ENCODE measurements at places on chromosomes 13 and 19.

DNA sequence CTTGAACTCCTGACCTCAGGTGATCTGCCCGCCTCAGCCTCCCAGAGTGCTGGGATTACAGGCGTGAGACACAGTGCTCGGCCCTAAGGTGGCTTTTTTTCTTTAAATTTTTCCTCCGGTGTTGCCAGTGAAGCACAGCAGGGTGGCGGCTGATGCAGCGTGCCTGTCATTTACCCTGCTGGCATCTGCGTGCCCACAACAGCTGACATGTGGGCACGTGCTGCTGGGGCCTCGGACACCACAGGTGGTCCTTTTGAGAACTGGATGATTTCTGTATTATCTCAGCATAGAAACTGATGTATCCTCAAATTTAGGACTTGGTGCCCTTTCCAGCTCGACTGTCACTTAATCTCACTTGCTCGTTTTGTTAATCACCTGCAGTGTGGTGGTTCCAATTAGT is 31.2 kb upstream of the TEX29 start:
- no peak for DNase-seq

GRCh38 chr13:97367016-97367822 is 66.8 kb upstream of the RAP2A start:
- no peak for DNase-seq

- DNase-seq = no peak
Measured at GRCh38 chr13:26378116-26378515, 124.2 kb downstream of the CDK8 start.

DNA sequence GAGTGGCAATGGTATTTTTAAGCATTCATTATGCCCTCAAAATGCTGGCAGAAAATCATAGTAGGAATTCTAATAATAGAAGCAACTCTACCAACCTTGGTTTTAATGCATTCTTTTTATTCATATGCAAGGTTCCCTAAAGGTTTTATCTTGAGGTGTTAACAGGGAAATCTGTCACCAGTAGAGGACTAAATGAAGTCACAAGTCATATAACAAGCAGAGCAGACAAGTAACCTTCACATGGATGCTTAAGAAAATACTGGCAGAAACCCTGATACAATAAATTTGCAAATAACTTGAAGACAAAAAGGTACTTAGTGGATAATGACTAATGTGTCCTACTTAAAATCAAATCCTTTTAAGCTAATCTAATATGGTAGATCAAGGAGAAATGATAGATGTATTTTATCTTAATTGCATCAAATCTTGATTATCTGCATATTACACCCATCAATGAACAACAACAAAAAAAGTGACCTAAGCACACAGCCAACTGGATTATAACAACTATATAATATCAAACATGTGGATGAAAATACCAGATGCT is 73.3 kb downstream of the RFC3 start:
- no peak for DNase-seq

DNA sequence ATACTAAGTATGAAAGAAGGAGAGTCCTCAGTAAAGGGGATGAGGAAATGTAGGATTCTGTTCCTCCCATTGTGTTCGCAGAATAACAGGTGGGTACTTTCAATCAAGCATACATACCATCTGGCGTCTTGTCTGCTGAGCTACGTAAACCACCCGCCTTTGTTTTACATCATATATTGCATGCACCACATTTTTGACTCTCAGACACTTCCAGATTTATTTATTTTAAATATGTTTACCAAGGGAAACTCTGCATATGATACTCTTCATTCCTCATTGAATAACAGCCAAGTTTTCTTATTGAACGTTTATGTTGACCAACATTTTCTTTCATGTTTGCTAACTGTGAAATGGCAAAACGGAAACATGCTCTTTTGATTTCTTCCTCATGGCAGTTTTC is 174.1 kb downstream of the FGF14 start:
- DNase-seq = no peak

GRCh38 chr13:44713788-44714469 is 137.8 kb upstream of the TSC22D1 start:
- DNase-seq = no peak

DNA sequence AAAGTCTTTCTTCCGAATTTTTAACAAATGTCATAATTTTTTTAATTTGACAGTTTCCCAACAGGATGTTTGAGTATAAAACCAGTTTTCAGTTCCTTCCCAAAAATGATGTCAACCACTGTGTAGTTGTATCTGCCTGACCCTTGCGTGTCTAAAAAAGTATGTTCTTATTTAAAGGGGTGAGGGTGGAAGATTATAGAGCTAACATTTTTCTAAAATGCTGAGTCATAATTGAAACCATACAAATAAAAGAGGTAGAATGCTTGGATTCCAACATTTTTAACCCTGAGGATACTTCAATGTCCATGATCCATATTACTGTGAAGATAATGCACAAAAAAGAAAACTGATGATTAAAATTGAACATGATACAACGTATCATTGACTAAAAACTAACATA is 1388.8 kb downstream of the UQCRFS1 start:
- no peak for DNase-seq

- DNase-seq = no peak
Measured at GRCh38 chr19:56980906-56981305, 138.9 kb upstream of the USP29 start.

DNA sequence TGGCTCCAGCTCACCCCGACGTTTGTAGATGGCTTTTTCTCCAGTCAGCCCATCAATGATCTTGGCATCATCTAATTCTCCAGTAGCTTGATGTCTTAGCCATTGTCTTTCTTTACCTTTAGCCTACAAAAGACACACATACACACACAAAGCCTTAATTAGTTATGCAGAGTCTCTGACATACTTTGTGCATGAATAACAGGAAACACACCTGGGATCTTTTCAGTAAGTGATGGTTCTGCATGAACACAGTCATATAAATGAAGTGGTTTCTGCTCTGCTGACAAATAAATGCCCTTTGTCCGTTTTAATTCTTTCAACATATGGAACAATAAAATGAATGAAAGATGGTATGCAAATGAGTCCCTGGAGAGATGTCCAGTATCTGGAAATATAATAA is 133.3 kb downstream of the RGCC start:
- DNase-seq = no peak

GRCh38 chr13:87274209-87274819 is 396.9 kb upstream of the SLITRK5 start:
- DNase-seq = no peak

GRCh38 chr13:27341616-27342015 is 71.0 kb downstream of the RASL11A start:
- no peak for DNase-seq

DNA sequence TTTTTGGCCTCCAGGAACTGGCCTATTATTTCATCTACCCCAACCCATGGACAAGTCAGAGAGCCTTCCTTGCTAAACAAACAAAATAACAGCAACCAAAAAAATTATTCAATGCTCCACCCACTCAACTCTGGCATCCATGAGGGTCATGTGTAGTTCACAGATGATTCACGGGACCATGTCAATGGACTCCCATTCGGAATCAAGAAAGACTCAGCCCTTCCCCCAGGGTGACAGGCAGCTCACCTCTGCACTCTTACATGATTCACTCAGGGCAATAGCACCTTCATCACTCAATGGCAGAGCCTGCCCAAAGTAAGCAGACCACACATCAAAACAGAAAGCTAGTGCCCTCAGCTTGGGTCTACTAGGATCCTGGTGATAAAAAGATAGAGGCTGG is 14.3 kb upstream of the SCEL start:
- DNase-seq = no peak

DNA sequence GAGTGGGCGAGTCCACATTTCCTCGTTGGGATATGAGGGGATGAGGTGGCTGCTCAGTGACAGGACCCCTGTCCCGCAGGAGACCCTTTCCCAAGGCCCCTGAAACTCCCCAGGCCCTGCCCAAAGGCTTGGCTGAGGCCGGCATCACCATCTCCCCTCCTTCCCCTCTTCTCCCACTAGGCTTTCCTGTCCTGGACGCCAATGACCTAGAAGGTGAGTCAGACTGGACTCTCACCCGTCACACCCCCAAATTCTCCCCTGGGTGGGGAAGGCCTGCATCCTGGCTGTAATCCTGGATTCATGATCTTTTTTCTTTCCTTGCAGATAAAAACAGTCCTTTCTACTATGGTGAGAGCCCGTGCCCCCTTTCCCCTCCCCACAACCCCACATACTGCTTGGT is 5.3 kb downstream of the FXYD3 start:
- DNase-seq = no peak

GRCh38 chr19:14366529-14366928 is 14.7 kb upstream of the ADGRE5 start:
- DNase-seq = peak; percentile 89

DNA sequence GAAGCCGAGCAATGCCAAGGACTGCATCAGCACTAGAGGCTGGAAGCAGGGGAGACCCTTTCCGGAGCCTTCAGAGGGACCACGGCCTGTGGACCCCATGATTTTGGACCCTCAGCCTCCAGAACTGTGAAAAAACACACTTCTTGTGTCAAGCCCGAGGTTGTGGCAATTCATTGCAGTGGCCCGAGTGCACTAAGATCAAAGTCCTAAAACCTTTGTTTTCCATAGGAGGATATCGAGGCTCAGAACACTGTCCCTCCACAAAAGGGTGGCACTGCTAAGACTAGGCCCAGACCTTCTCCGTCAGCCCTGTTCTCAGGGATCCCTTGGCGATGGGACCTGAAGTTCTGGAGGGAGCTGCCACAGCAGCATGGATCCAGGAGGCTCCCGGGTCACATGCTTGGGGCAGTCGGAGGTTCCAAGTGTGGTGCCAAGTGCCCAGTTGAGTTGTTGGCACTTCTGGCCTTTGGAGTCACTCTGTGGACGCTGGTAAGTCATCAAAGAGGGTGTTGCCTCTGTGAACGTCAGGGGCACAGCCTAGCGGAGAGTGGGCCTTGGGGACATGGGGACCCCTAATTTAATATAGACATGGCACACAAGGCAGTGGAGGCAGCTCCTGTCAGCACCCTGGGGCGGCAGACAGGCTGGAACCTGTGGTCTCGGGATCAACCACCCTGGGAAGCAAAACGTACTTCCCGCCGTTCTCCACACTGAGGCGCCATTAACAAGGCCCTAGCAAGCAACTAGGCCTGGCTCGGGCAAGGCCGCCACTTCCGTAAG is 199.2 kb downstream of the COL4A1 start:
- DNase-seq = no peak

- no peak for DNase-seq
Measured at GRCh38 chr19:4910594-4911281, 1.4 kb downstream of the UHRF1 start.

- DNase-seq = no peak
Measured at GRCh38 chr19:32231691-32232090, 113.7 kb upstream of the ZNF507 start.

GRCh38 chr13:81171065-81171647 is 830.2 kb upstream of the SPRY2 start:
- DNase-seq = peak; percentile 11

- DNase-seq = no peak
Measured at GRCh38 chr13:73171926-73172325, 113.1 kb downstream of the KLF5 start.

- DNase-seq = no peak
Measured at GRCh38 chr13:45811891-45812694, 39.5 kb downstream of the SIAH3 start.

- no peak for DNase-seq
Measured at GRCh38 chr19:50321831-50322230, 7.3 kb downstream of the KCNC3 start.

Measured in NCI-H2107 (cell line).